ENCODE measurements at places on chromosomes 5 and 9.

GRCh38 chr9:20325008-20325407, 297.3 kb downstream of the MLLT3 start:
- DNase-seq = no peak

DNA sequence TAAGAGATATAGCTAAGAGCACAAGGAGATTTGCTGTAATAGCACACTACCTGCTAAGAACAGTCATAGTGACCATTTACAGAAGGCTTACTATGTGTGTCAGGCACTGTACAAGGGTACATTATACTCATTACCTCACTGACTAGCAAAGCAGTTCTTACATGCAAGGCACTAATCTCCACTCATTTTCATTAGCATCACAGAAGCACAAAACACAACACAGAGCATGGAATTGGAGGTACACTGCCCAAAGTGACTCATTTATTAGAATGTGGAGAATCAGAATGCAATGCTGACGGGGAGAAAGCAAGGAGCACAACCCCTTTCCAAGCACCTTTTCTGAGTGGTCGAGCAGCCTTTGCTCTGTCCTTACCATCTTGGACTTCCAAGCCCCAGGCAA, 169.7 kb downstream of the ENTREP1 start:
- DNase-seq = no peak

DNA sequence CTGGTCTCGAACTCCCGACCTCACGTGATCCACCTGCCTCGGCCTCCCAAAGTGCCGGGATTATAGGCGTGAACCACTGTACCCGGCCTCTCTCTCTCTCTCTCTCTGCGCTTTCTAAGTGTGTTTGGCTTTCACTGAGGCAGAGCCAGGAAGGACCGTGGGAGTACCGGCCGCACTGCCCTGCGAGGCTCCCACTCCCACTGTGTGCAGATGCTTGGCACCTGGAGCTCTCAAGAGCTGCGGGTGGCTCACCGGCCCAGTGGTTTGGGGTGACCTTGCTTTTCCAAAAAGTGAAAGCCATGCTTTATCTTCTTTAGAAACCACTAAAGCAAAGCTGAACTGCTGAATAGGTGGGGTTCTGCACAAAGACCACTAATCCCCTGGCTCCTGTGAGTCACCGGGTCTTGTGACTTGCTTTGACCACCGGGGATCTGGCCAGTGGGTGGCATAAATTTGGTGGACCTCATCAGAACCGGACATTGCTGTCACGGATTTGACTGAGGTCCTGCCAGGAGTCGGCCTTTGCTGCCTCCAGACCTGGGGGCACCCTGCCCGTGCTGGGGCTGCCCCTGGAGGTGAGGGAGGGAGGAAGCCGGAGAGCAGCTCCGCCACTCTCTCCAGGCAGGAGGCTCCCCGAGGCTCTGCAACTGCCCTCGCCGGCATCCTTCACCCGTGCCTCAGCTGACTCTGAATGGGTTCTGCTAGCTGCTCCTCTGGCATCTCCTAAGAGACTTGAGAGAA, 228.9 kb downstream of the FANCC start:
- no peak for DNase-seq

DNA sequence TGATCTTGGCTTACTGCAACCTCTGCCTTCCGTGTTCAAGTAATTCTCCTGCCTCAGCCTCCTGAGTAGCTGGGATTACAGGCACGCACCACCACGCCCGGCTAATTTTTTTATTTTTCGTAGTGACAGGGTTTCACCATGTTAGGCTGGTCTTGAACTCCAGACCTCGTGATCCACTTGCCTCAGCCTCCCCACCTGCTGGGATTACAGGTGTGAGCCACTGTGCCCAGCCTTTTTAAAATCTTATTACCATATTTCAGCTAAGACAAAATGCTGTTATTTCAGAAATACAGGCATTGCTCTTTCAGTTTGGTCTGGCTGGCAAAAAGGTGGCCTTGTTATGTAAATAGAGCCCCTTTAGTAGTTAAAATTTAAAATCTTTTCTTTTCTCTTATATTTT, 46.9 kb upstream of the GLDC start:
- no peak for DNase-seq

GRCh38 chr5:110770286-110770685, 31.5 kb downstream of the SLC25A46 start:
- DNase-seq = no peak

DNA sequence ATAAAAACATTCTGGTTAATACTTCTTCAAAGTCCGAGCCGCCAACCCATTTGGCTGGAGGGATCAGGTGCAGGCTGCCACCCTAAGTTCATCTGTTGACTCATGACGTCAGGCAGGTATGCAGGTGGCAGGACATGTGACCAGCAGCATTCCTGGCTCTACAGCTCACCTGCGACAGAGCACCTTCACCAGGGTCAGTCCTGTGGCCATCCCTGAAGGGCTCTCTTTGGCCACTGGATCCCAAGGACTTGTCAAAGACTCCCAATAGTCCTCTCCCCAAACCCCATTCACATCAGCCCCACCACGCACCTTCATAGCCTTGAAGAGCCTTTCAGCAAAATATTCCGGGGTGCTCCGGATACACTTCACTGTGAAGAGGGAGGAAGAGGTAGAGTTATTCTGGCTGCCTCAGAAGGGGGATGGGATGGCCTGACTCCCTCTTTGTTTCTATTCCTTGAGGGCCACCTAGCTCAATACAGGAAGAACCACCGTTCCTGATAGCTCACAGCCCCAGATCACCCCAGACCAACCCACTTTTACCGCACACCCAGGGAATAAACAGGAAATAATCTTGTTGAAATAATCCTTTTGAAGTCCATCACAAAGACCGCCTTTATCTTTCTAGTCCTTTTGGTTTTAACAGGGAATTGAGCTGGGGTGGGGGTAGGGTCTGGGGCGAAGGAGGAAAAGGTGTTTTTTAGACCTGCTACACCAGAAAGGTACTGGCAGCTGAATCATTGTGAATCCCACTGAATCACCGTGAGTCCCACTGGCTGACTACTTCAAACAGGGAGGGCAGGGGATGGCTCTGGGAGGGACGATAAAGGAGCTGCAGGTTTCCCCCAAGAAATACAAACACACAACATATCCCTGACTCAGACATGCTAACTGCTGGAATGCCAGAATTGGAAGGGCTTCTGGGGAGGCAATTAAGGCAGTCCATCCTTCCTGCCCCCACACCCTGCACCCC, 26.4 kb downstream of the ANXA6 start:
- DNase-seq = no peak

GRCh38 chr5:141732417-141732816, 50.4 kb upstream of the ARAP3 start:
- no peak for DNase-seq

- no peak for DNase-seq
Observed at GRCh38 chr9:30476826-30477225, 1907.6 kb upstream of the ACO1 start.

DNA sequence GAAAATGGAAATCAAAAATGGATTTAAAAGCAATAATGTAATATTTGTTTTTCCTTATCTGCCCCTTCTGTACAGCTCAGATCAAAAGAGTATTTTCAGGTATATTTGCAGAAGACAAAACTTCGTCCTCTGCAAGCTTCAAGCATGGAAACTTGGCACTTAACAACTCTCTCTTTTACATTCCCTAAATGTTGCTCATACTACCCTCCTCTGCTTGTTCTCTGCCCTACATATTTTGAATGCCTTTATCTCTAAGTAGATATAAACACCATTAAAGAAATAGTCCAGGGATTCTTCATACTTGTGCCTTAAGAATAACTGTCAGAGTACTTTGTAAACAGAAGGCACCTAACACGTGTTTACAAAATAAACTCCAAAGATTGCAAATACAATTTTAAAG, 19.2 kb upstream of the SMC2 start:
- no peak for DNase-seq

DNA sequence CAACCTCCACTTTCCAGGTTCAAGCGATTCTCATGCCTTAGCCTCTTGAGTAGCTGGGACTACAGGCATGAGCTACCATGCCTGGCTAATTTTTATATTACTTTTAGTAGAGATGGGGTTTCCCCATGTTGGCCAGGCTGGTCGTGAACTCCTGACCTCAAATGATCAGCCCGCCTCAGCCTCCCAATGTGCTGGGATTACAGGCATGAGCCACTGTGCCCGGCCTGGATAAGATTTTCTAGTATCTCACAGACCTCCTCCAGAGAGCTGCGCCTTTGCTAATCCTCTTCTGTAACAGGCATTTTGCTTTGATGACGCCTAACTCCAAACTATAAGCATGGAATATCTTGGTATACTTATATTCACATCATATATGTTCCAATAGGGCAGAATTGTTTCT, 99.4 kb downstream of the FSTL4 start:
- DNase-seq = no peak

GRCh38 chr9:94577036-94577435, 16.6 kb downstream of the FBP2 start:
- no peak for DNase-seq

DNA sequence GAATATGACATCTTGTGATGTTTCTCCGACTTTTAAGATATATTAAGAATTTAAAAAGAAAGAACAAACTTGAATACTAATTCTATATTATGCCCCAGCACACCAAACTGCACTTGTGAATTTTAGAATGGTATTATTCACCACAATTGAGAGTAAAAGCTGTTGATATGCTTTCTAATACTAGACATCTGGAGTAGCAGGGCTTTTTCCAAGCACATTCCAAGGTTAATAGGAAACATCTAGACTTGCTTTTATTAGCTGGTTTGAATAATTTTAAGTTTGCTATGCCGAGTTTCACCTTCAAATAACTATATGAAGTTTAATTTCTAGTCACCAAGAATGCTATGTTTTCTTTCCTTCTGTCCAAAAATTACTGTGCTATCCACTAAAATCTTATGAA, 13.5 kb downstream of the NREP start:
- DNase-seq = no peak

- DNase-seq = no peak
Observed at GRCh38 chr5:19855031-19855430, 133.0 kb downstream of the CDH18 start.

- DNase-seq = no peak
Observed at GRCh38 chr9:113614843-113615648, 151.5 kb downstream of the RGS3 start.

DNA sequence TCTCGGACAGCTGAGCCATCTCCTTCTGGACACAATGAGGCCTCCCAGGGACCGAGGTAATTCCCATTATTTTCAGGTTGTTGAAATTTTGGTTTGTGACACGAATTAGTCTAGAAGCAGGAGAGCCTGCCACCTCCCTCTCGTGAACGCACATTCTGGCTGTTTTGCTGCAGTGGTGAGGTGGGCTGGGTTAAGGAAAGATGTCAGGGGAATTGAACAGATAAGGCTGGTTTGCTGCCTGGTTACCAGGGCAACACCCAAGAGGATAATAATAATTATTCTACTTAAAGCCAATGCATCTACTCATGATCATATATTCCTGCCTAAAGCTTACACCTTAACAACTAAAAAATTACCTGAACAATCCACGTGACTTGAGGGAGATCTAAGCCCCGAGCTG, 38.1 kb downstream of the DDX31 start:
- no peak for DNase-seq

- no peak for DNase-seq
Observed at GRCh38 chr9:109558718-109559151, 60.6 kb upstream of the PTPN3 start.

- no peak for DNase-seq
Observed at GRCh38 chr9:96674906-96675538, 19.9 kb upstream of the PRXL2C start.

DNA sequence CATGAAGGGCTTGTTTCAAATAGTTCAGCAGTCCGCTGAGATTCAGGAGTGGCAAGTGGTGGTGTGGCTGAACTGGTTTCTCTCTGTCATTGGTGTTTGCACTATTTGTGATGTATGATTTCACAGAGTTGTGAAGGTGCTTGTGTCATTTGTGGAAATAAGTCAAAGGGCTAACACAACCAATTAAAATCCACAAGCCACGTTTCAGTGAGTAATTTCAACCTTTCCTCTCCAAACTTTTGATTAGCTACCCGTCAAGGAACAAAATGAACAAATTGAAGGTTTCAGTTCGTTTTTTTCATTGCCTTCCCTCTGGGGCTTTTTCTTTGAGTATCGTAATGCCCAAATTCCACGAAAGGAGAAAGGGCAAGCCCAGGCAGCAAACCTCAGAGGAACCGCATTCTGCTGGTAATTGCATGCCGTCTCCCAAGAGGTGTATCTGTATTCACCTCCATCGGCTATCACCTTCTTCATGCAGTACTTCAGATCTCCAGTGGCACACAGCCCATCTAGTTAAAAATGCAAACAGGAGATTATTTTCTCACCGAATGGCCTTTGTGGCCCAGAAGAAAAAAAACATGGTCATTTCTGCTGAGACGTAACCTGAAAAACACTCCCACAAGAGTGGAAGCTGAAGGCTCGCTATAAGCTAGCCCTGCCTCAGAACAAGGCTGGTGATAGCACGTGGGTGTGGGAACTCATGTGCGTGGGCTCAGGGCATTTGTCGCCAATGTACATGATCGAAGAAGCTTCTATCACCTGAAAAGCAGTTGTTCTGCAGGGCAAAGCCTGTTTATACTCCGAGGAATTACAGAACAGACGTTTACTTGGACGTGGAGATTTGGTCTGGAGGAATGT, 197.1 kb downstream of the NR3C1 start:
- DNase-seq = no peak

GRCh38 chr5:77869116-77869798, 93.1 kb upstream of the TBCA start:
- no peak for DNase-seq

DNA sequence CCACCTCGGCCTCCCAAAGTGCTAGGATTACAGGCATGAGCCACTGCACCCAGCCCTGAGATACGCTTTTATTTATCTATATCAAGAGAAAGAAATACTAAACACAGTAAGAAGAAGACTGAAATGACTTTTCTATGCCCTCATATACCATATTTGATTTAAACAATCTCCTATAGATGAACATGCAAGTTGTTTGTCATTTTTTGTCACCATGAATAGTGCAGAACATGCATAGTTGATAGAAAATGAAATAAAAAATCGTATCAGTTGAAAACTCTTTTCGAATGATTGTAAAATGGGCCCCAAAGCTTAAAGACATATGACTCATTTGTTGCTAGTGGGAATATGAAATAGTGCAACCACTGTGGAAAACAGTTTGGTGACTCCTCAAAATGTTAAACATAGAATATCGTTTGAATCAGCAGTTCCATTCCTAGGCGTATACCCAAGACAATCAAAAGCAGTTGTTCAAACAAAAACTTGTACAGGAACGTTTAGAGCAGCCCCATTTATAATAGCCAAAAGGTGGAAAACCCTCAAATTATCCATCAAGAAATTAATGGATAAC, 61.4 kb upstream of the ANKH start:
- DNase-seq = no peak

DNA sequence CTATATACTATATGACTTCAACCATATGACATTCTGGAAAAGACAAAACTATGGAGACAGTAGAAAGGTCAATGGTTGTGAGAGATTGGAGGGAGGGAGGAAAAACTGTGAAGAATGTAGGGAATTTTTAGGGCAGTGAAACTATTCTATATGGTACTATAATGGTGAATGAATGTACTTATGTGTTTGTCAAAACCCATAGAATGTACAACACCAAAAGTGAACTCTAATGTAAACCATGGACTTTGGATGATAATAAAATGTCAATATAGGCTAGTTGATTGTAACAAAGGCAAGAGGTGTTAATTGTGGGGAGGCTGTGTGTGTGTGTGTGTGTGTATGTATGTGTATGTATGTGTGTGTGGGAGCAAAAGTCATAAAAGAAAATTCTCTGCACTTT, 10.8 kb upstream of the STOM start:
- DNase-seq = no peak

- DNase-seq = no peak
Observed at GRCh38 chr9:32351845-32352244, 32.6 kb upstream of the ACO1 start.
